Activated T-cell treated with anti-CD3 and anti-CD28 coated beads, Interleukin-2, amount 50 U/mL, for 72 hours (primary cell): ENCODE measurements at places on chromosomes 6 and 20. TPM values are rescaled to one million over a fixed set of nuclear protein-coding genes. Genes with fewer than 3 reads are reported as not detected.

- H3K27me3 ChIP-seq = no peaks in the 10 kb centered on the region
- H3K4me3 ChIP-seq = no peak overlapping the region
- H3K36me3 ChIP-seq = no peaks in the 10 kb centered on the region
- no peak for DNase-seq
Observed at GRCh38 chr6:123638865-123639264, 2.1 kb upstream of the TRDN start.

The OR2B6 gene
- 0.43 TPM for total RNA-seq

- peaks cover 37% of the 10 kb centered on the region for H3K4me1 ChIP-seq
- H3K27me3 ChIP-seq = no peaks in the 10 kb centered on the region
- no peak overlapping the region for H3K4me3 ChIP-seq
- peaks cover 3% of the 10 kb centered on the region for H3K36me3 ChIP-seq
Observed at GRCh38 chr6:43669050-43669921, 18.3 kb downstream of the MRPS18A start.

- peak overlapping the region; percentile 72 for H3K4me3 ChIP-seq
- peak; percentile 22 for DNase-seq
- H3K36me3 ChIP-seq = no peaks in the 10 kb centered on the region
- peaks cover 7% of the 10 kb centered on the region for H3K27me3 ChIP-seq
- H3K27ac ChIP-seq = peak overlapping the region; percentile 32
- H3K4me1 ChIP-seq = peaks cover 10% of the 10 kb centered on the region
Observed at GRCh38 chr6:46078294-46078693, 51.5 kb upstream of the ENPP4 start.

The NKAPL gene
- total RNA-seq = not detected

- no peaks in the 10 kb centered on the region for H3K27me3 ChIP-seq
- no peak overlapping the region for H3K27ac ChIP-seq
- no peak for DNase-seq
- H3K4me3 ChIP-seq = no peak overlapping the region
- no peaks in the 10 kb centered on the region for H3K36me3 ChIP-seq
Observed at GRCh38 chr20:9615766-9616454, 101.5 kb downstream of the LAMP5 start.

The LINC00237 gene
- total RNA-seq = 0.41 TPM

DNA sequence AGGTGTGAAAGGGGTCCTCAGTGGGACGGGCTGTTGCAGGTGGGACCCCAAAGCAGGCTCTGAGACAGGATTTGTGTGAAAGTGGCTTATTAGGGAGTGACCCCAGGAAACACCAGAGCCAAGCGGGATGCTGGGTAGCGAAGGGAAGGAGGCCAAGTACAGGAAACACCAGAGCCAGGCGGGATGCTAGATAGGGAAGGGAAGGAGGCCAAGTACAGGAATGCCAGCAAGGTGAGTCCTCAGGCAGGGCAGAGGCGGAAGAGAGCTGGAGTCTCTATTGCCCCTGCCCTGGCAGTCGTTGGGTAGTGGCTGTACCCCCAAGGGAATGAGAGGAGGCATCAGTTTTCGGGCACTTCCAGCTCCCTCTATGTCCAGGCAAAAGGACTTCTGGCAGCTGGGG lies 30.5 kb upstream of the TGM2 start:
- H3K27me3 ChIP-seq = no peaks in the 10 kb centered on the region
- no peak for DNase-seq
- H3K36me3 ChIP-seq = no peaks in the 10 kb centered on the region
- H3K27ac ChIP-seq = no peak overlapping the region
- no peak overlapping the region for H3K4me3 ChIP-seq
